ENCODE measurements at places on chromosomes 6 and 20.

DNA sequence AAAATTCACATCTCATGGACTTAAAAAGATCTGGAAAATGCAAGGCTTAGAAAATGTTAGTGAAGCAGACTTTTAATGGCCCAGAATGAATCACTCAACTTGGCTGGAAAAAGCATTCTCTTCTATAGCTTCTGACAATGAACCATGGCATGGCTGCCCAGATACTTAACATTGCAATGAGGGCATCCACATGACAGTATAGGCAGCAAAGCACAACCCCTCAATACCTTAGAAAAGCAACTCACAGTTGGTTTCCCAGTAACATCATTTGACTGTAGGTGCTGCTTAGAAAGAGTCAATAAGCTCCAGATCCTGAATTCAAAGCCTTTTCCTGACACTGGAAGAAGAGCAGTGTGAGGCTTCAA lies 155.8 kb downstream of the EYA4 start:
- no peak for DNase-seq

- DNase-seq = no peak
Observed at GRCh38 chr6:66362888-66363287, 655.9 kb upstream of the EYS start.

GRCh38 chr20:6074145-6074561 lies 20.3 kb upstream of the LRRN4 start:
- peak; percentile 20 for DNase-seq

GRCh38 chr20:6178537-6178936 lies 55.7 kb upstream of the FERMT1 start:
- peak; percentile 38 for DNase-seq

DNA sequence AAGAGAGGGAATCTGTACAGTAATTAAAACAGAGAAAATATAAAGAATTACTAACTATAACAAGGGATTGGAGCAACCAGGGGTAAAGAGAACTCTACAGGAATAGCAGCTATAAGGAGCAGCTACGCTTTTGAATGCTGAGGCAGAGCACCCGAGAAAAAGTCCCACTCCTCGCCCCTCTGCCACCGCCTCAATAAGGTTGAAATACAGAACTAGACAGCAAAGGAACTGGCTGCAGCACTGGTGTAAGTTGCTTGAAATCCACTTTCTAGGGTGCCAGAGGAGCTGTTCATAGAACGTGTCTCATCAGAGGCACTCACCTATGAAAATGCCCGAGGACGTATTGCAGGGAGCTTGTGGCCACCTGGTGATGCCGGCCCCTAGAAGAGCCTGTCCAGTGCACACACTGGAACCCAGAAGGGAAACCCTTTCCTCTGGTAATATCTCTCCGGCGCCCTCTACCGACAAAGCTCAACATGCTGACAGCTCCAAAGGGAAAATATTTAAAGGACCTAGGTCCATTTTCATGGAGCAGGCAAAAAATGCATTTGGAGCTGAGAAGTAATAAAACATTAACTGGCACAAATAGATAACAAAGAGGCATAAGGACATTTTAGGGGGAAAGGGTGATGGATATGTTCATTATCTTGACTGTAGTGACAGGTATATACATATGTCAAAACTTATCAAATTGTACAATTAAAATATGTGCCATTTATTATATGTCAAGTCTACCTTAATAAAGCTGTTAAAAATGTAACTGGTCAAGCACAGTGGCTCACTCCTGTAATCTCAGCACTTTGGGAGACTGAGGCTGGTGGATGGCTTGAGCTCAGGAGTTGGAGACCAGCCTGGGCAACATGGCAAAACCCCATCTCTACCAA lies 137.4 kb upstream of the HDAC2 start:
- DNase-seq = peak; percentile 78

- DNase-seq = no peak
Observed at GRCh38 chr6:2617729-2618128, 133.0 kb downstream of the MYLK4 start.

DNA sequence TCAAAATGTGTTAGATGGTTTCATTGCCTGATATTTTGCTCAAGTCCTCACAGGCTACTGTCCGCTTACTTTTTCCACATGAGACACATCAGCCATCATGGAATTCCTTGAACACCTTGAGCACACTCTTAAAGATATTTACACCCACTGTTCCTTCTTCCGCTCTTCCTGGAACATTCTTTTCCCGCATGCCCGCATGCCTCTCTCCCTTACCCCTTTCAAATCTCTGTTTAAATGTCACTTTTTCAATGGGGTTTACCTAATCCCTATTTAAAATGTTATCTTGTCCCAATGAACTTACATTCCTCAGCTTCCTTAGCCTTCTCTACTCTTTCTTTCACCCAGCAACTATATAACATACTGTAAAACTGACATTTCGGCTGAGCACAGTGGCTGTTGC lies 503.3 kb upstream of the PTCHD4 start:
- no peak for DNase-seq

GRCh38 chr6:121666814-121667213 lies 231.4 kb downstream of the GJA1 start:
- DNase-seq = no peak

DNA sequence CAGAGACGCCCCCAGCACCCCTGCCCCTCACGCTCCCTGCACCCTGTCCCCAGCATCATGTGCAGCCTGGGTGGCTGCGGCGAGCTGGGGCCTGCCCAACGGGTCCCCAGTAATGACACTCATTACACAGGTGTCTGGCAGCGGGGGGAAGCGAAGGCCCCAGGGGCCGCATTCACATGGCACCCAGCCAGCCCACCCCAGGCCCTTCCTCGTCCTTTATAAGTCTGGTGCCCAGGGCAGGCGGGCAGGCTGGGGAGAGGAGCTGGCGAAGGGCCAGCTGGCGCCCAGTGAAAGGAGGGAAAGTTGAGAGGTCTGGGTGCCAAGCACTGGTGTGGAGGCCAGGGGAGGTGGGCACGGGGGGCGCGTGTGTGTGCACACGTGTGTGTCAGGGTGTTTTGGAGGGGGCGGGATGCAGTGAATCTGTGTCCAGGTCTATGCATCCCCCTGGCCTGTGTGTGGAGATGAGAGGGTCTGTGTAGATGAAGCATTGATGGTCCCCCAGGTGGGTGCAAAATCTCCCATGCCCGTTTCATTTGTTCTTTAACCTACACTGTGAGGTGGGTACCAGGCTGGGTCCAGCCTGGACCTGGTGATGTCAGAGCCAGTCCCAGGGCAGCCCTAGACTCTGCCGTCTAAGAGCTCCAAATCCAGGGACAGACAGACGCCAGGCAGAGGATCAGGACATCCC lies 105.3 kb downstream of the CEBPB start:
- DNase-seq = peak; percentile 53

- DNase-seq = no peak
Observed at GRCh38 chr6:29577544-29577943, 7.4 kb upstream of the OR2H2 start.

GRCh38 chr6:20833881-20834515 lies 299.7 kb downstream of the CDKAL1 start:
- no peak for DNase-seq

GRCh38 chr6:148118244-148118643 lies 224.4 kb upstream of the SASH1 start:
- DNase-seq = peak; percentile 76

GRCh38 chr6:139407718-139408222 lies 33.3 kb upstream of the CITED2 start:
- no peak for DNase-seq

DNA sequence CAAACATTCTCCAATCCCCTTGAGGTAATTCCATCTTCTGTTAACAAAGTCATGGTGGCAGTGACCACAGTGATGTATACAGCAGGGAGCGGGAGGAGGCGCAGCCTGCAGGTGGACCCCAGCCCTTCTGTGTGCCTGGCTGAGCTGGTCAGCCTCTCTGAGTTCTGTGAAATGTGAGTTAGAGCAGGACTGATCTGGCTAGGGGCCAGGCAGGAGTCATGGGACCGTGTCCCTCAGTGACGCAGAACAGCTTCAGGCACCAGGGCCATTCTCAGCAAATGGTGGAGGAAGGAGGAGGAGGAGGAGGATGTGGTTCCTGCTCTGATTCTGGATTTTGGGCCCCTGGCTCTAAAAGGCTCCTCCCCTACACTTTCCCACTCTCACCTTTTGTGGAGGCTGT lies 6.9 kb downstream of the PHACTR3 start:
- no peak for DNase-seq

DNA sequence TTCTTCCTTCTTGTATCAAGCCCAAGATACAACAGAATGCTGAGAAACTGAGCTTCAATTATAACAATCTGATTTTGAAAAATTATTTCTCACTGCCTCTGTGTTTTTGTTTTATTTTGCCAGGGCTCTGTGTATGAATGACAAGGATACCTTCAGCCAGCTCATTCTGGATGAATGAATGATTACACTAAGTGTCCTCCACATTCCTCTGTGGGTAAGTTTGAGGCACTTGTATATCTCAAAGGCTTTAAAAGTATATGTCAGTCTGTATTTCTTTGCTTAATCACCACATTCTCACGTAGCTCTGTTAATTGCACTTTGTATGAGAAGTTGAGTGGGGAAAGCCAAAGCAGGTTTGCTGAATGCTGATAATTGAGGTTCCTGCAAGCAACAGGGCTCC lies 95.1 kb downstream of the TIAM2 start:
- no peak for DNase-seq

DNA sequence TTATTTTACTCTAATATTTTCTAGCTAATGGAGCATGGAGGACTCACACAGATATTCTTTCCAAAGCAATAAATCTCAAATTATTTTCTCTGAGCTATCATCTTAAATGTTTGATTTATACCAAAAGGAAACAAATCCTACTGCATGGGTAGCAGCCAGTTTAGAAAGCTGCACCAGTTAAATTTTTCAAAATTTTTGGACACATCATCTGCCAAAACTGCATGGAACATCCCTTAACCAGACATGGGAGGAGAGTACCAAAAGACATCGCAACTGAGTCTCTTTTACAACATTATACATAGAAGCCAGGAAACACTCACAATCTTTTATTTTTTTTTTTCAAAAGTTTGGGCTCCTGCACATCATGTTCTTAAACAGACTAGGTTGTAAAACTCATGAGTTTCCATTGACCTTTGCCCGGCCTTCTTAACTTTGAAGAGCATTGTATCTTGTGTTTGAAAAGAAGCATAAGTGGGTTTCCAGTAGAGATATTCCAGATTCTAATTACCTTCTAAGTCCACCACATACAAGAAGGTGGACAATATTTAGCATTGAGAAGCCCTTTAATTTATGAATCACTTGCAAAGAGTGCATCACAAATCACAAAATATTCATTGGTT lies 87.7 kb upstream of the HMGCLL1 start:
- DNase-seq = no peak

Measured in NCI-H146 (cell line).